Cortex of kidney (tissue), 1 donor: ENCODE measurements at places on chromosomes 12 and 14.

DNA sequence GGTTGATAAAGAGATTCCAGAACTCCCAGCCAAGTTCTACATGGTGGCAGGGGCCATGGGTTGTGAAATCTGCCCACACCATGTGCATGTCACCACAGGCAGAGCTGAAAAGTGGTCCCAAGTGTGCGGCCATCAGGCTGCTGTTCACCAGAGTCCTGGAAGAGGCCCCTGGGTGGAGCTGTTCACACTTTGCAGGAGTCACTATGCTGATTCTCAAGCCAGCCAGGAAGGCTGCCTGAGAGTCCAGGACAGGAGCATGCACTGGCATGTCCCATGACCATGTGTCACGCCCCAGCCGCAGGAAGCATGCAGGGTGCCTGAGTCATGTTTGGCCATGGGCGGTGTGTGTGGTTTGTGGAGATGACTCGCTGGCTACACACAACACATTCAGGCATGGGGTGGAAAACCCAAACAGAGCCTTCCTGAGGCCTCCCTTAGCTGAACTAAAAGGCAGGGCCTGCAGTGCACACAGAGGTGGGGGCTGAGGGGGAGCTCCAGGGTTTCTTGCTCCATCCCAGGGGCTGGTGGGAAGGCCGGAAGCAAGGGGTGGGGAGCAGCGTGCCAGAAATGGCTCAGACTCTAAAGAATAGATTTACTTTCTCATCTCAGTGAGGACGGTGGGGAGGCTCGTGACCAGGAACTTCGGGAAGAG, 19.4 kb downstream of the ABCB9 start:
- no peak for DNase-seq

DNA sequence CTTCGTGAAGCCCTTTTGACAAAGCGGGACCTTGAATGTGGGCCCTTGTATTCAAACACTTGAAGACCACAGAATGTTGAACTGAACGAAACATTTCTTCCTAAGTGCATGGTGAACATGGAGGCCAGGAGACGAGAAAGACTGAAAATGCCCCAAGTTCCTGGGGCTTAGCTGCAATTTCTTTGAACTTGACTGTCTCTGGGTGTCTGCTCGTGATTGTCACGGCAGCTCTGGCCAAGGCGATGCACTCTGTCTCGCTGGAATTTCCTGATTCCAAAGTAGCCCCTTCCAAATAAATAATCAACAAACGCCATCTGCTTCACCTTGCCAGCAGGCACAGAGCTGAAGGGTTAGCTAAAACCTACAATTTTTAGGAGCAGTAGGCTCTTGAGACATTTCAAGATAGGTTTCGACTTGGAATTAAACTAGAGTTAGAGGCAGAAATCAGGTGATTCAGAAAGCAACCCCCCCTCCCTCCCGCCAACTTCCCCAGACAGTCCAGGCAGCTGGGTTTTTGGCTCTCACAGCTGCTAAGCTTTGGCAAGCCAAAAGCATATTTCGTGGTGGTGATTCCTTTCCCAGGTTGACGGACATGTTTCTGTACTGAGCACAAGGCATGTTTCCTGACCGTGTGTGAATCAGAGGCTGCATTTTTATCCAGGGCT, 13.5 kb upstream of the IRF2BPL start:
- no peak for DNase-seq

- no peak for DNase-seq
These were observed 21.3 kb upstream of the COX16 start for GRCh38 chr14:70380824-70381223.

DNA sequence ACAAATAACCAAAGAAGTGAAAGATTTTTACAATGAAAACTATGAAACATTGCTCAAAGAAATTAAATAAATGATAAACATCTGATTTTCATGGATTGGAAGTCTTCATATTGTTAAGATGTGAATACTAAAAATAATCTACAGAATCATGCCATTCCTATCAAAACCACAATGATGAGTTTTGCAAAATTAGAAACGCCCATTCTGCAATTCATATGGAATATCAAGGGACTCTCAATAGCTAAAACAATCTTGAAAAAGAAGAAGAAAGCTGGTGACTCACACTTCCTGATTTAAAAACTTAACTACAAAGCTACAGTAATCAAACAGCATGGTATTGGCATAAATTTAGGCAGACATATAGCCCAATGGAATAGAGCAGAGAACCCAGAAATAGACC, 40.2 kb upstream of the CCT2 start:
- DNase-seq = no peak

- DNase-seq = no peak
These were observed 108.8 kb downstream of the RBM19 start for GRCh38 chr12:113857371-113857770.

DNA sequence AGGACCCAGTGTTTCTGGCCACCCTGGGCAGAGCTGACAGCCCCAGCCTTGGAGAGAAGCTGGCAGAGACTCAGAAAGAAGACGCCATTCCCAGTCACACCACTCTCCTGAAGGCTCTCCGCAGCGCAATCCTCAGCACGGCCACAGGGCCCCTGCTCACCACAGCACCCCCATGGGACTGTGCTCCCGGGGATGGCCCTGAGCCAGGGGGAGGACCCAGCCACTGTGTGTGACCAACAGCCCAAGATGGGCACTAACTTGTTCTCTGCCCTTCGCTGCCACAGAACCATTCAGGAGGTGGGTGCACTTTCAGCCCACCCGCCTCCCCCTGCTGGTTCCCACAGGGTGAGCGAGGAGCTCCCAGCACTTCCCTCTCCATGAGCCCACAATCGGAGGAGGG, 57.1 kb downstream of the CCNK start:
- no peak for DNase-seq

DNA sequence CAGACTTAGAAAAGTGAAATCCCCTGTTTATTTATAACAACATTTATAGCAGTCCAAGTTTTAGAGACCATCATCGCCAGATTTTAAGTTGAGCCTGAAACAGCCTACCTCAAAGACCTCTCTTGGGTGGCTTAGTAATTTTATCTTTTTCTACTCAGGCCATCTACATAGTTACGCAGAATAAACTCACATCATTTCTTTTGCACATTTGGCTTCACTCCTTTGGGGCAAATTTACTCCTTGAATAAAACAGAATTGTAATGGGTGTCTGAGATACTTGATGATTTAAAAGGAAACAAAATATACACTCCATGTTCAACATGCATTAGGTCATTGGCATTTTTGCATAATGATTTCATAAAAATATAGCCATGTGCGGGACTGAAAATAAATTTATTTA, 104.7 kb upstream of the TSPAN8 start:
- no peak for DNase-seq

DNA sequence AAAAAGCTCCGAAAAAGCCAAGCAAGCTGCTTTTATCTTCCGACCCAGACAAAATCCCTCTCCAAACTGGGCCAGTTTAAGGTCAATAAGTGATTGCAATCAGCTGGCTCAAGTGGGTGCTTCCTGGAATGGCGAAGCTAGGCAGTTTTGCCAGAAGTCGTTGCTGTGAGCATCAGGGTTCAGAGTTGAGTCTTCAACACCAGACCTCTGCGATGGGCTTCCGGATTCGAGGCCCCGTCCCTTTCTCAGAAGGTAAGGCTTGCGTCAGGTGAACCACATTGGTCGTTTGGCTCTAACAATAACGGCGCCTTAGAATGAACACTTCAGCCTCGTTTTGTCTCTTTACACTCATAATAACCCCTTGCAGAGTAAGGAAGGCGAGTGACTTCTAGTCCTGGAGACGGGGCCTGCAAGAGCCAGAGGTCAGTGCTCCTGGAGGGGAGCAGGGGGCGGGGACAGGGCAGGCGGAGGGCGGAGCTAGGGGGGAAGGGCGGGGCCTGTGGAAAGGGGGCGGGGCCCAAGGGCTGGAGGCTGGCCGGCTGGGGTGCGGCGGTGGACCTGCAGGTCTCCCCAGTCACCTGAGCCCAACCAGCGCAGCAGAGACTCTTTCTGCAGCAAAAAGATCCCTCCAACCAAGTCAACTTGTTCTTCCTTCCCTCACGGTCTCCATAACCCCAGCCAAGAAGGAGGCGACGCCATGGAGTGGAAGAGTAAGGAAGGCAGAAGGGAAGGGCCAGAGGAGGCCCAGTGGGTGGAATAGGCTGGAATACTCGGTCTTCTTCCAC, 34.0 kb upstream of the NFYB start:
- DNase-seq = no peak

DNA sequence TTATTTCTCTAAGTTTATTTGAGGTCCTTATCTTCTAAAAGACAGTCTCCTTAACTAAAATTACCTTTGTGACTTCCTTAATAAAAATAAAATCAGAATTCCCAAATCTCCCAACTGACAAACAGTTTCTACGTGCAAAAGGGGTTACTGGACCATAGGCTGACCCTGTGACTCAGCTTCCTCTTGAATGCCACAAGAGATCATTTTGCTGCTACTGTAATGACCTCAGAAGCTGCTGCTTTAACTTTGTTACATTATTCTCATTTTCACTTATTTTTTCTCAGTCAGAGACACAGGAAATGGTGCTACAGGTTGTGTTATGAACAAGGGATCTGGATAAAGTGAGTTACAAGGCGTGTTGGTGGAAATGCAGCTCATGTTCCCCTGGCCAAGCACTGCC, 132.2 kb upstream of the TMTC2 start:
- DNase-seq = no peak
